Stimulated activated CD8-positive, alpha-beta memory T cell treated with anti-CD3 and anti-CD28 coated beads, Interleukin-15, amount 100 ng/mL, for 4 hours (primary cell): ENCODE measurements at places on chromosomes 3 and 15.

- no peak for DNase-seq
Observed at GRCh38 chr3:197023241-197023997, 6.2 kb downstream of the MELTF start.

GRCh38 chr3:38823722-38824121 lies 7.7 kb upstream of the SCN10A start:
- no peak for DNase-seq

GRCh38 chr3:41640076-41640475 lies 321.8 kb downstream of the ULK4 start:
- no peak for DNase-seq

DNA sequence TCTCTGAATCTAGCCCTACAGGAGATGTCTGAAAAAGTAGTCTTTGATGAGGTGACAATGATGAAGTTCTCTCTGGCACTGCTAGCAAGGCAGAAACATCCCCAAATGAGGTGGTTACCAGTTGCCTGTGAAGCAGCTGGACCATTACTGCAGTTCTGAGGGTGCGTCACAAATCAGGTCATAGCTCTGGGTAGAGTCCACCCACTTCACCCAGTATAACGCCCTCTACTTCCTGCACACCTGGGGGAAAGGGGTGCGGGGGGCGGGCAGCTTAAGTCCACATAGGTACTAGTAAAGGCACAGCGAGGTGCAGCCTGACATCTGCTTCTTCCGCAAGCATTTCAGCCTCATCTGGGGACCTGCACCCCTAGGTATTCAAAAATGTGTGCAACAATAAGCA lies 13.4 kb upstream of the SATB1 start:
- DNase-seq: peak; percentile 4

- DNase-seq: no peak
Observed at GRCh38 chr3:180421221-180421620, 180.7 kb upstream of the TTC14 start.

DNA sequence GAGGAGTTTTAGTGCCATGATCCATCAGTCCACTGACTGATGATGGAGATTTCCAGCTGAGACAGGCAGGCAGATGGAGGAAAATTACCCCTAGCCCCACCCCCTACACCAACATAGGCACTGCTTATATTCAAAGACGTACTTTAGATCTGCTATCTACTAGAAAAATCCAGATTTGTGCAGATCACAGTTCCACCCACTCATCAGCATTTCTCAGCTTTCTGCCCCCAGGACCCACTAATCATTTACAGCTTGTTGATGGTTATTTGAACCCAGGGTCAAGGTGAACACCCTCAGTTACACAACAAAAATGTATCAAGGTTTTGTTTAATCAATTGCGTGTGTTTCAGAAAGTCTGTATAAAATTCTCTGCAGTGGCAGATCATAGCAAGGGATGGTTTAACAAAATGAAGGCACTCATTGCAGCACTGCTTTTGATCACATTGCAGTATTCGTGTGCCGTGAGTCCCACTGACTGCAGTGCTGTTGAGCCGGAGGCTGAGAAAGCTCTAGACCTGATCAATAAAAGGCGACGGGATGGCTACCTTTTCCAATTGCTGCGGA lies at the start of gene HRG:
Gene HRG (plus strand): TSS at position 390 of the 564 bp plus-strand sequence. CDS start 18 bp downstream, at position 408.
- DNase-seq: no peak

DNA sequence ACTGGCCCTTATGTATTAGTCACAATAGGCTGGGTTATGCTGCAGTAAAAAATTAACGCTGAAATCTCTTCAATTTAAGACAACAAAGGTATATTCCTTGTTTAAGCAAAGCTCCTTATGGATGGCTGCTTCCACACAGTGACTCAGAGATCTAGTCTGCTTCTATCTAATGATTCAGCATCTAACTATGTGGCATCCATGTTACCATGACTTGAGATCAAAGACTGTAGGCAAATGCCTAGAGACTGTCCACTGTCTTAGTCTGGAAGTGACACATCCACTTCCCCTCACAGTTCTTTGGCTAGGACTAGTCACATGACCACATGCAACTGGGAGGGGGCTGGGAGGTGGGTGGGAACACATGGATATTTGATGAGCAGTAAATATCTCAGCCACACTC lies 61.3 kb upstream of the PSMD6 start:
- no peak for DNase-seq

DNA sequence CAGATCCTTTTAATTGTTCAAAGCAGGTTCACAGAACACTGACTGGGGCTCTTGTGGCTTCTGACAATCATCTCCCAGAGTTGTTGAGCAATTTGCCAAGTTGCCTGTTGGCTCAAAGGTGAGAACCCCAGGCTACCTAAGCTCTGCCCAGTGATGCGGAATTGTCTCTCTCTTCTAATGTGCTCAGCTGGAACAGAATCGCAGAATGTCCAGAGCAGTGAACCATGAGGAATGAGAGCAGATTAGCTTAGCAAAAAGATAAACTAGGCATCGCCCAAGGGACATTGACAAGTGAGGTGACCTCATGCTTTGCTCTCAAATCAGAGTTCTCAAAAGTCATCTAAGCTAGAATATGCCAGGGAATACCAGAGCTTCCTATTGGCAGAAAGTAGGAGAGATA lies 148.1 kb downstream of the WDR76 start:
- no peak for DNase-seq

DNA sequence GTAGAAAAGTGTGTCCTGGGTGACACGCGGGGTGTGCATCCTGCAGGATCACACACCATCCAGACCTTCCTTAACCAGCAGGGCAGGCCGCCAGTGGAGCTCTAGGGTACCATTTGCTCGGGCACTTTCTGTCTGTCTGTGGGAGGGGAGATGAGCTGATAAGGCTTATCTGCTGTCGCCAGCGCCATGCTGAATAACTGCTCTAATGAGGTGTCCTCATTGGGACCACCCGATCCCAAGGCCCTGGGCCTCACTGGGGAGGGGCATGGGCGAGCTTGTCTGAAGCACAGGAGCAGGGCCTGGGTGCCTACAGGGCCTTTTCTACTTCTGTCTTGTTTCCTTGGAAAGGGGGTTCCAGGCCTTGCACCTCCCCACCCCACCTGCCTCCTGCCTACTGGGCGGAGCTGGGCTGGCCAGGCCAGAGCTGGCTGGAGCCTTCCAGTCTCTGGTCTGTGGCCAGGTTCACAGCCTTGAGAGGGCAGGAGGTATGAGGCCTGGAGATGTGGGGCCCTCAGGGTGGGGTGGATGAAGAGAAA lies 2.5 kb upstream of the GATA2 start:
- DNase-seq: no peak

GRCh38 chr15:32715276-32715675 lies 2.5 kb upstream of the GREM1 start:
- no peak for DNase-seq

DNA sequence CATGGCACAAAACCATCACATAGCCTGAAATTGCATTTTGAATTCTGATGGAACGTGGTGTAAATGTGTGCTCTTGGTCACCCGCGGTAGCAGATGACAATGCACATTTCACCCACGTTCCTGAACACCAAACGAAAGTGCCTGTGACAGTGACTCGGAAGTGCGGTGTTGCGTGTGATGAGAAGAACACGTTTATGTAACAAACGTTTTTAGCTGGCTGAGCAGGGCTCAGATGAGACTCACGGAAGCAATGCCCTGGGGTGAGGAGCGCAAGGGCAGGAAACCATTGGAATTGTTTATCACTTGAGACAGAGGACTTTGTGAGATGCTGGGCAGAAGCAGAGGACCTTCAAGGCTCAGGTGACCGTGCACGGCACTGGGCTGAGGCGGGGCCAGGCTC lies 449.2 kb upstream of the CFAP20DC start:
- no peak for DNase-seq
